ENCODE measurements at places on chromosomes 12 and 14. TPM values are rescaled to one million over a fixed set of nuclear protein-coding genes. Genes with fewer than 3 reads are reported as not detected.
A peak's percentile ranks its signal among the peaks of the same experiment; 100 is the strongest.

DNA sequence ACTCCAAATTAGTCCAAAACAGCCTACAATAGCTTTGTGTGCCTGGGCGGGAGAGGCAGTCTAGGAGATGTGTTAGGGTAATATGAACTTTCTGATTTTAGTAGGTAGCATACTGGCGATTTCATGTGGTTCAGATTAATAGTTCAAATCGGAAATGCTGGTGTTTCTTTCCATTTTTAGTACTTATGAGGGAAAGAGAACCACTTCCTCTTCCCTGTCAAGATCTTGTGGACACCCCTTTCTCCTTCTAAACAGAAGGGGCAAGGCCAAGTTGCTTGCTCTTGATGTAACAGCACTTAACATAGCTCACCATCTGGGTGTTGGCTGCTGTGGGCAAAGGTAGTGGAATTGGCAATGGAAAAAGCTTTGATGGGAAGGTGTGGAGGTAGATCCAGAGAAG is 32.2 kb upstream of the IGF1 start:
- DNase-seq = no peak

The KLRC2 gene
- total RNA-seq = not detected

The PPP1R13B gene
- 20.9 TPM for total RNA-seq

The FOXN4 gene
- not detected for total RNA-seq

DNA sequence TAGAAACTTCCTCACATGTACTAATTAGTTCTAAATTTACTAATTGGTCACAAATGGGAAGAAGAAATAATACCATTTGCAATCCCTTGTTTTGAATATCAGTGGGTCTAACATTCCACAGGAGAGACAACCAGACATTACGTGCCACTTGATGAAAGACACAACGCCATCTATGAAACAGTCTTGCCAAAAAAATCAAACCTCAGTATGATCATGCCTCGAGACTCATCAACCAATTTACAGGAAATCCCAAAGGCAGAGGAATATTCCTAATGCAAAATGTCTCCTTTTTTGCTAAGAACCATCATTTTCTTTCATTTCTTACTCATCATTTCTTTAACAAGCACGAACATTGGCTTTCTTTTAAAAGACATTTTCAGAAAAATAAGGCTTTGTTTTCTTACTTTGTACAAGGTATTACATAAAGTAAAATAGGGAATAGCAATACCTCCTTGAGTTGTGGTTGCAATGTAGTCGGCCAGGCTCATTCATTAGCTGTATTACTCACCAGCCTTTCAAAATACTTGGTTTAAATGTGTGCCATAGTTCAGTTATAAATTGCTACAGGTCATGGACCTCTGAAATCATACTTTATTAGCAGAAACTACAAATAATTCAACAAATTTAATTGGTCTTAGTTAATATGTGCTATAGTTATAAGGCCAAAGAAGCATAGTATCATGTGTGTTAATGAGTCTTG is 436.2 kb upstream of the FLRT2 start:
- DNase-seq = no peak

The AICDA gene
- total RNA-seq = not detected

- peak; percentile 55 for DNase-seq
Observed at GRCh38 chr12:56129206-56129941, 1.3 kb downstream of the ESYT1 start.

Data from dermis blood vessel endothelial cell (primary cell).